NCI-H2081 treated with DMSO at 0.1 percent for 48 hours (cell line): ENCODE measurements at places on chromosomes 5 and 9.

- no peak for DNase-seq
These were observed 42.4 kb upstream of the TMEM250 start for GRCh38 chr9:136160995-136161610.

GRCh38 chr9:21154018-21154608 lies 12.3 kb downstream of the IFNA21 start:
- DNase-seq, result peak; percentile 10

DNA sequence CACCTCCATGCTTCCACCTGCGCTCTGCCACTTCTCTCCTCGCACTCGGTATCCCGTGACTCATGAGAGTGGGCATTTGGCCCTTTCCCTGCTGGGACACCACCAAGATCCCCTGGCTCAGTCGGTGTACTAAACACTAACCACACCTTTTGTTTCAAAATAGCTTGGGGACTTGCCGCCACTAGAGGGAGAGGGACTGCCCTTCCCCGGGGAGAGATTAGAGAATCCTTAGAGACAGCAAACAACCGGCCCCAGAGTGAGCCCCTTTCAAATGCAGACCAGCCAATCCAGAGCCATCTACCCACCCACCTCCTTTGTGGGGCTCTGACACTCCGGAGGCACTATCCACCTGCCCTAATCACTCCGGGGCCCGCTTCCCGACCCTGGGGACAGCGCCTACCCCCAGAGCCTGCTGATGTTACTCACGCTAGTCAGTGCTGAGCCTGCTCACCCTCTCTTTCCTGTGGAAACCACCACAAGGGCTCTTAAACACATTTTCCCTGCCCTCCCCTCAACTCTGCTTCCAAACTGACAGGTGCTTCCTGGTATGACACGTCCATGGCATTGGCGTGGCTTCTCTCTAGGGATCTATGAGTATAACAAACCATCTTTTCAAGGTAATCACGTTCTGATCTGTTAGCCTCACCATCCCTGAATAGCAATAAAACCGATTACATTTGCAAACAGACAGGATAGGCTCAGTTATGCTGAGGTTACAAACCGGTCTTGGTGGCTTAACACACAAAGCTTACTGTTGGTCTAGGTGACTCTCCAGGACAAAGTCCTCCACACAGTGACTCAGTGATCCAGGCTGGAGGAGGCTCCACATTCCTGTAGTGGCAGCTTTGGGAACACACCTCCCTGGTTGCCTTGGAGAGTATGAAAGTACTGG lies 180.1 kb upstream of the MVB12B start:
- peak; percentile 57 for DNase-seq

- DNase-seq, result no peak
These were observed 165.7 kb upstream of the GPR151 start for GRCh38 chr5:146681585-146682105.

- DNase-seq, result no peak
These were observed 83.3 kb downstream of the GLDC start for GRCh38 chr9:6562201-6562600.

GRCh38 chr9:18405240-18405639 lies 68.7 kb upstream of the ADAMTSL1 start:
- DNase-seq, result no peak

DNA sequence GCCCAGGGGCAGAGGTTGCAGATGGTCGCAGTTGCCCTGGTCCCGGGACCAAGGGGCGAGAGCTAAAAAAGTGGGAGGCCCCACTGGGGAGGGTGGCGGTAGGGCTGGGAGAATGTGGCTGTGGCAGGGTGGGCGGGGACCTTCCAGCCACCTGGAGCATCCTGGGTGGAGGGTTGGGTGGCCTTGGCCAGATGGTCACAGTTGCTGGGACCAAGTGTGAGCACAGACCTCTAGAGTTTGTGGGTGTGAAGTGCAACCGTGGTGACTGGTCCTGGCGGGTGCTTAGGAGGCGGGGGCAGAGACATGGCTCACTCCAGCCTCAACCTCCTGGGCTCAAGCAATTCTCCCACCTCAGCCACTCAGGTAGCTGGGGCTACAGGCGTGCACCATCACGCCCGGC lies 5.7 kb upstream of the TRAF2 start:
- DNase-seq, result no peak

DNA sequence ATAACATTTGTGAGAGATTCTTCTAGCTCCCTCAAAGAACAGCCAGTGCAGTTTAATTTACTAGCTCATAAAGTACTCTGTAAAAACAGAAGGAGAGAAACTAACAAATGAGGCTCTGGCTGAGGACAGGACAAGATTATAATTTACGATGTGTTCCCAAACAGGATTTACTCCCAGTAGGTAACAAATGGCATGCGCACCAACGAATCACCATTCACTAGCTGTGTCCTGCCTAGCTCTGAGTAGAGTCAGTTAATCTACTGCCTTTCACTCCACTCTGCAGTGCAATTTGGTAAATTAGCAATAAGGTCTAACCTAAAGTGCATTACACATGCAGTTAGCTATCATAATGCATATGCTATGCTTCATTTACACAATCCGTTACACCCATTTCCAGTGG lies 497.4 kb upstream of the CCNG1 start:
- DNase-seq, result no peak

DNA sequence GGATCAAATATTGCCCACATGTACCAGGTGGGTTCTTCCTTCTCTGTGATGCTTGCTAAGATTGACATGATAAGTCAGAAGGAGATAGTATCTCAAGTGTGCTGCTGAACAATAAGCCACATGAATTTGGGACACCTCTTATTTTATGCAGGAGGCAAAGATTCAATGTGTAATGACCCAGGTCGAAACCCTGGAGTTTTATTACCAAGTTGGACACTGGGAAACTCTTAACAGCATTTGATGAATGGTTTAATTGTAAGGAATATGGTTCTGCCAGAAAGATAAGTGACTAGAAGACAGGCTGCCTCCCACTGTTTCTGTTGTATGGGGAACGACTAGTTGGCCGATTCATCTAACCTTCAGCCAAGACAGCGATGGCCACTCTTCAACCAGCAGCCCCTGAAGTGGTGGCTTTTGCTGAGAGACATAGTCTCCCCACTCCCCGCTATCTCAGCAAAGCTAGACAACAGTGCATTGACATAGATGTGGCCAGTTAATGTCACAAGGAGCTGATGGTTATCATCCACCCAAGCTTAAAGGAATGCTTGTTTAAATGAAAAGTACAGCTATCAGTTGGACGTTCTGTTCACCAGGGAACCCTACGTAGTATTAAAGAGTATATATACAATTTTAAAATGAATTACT lies 407.7 kb downstream of the KDM4C start:
- no peak for DNase-seq

DNA sequence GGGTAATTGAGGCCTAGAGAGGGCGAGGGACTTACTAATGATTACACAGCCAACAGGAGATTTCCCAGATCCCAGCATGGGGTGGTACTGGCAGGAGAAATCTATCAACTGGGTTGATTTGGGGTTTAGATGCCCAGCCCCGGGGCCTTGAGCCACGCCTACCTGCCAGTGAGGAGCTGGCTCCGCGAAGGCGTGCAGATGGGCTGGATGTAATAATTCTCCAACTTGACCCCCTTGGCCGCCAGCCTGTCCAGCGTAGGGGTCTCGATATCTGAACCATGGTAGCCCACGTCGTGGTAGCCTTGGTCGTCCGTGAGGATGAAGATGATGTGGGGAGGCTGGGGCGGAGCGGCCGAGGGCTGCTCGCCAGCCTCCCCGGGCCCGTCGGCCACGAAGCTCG lies 804 bp downstream of the ARSI start:
- DNase-seq, result no peak

GRCh38 chr9:37562826-37563225 lies 13.4 kb downstream of the FBXO10 start:
- DNase-seq, result no peak

GRCh38 chr5:140966293-140967225 lies at the start of gene PCDHAC2:
Gene PCDHAC2, plus strand, starts transcription at chr5:140966476. Its CDS starts 291 bp downstream, at chr5:140966767.
- DNase-seq, result no peak

- no peak for DNase-seq
These were observed 30.0 kb upstream of the IL6ST start for GRCh38 chr5:56024810-56025150.

- DNase-seq, result no peak
These were observed 291.3 kb downstream of the FBXL7 start for GRCh38 chr5:15791274-15791673.
